Left kidney (tissue), 8 donors: ENCODE measurements at places on chromosomes 16 and 17. TPM values are rescaled to one million over a fixed set of nuclear protein-coding genes. Genes with fewer than 3 reads are reported as not detected.

MT1F gene
- polyA plus RNA-seq: 57.5 TPM

DNA sequence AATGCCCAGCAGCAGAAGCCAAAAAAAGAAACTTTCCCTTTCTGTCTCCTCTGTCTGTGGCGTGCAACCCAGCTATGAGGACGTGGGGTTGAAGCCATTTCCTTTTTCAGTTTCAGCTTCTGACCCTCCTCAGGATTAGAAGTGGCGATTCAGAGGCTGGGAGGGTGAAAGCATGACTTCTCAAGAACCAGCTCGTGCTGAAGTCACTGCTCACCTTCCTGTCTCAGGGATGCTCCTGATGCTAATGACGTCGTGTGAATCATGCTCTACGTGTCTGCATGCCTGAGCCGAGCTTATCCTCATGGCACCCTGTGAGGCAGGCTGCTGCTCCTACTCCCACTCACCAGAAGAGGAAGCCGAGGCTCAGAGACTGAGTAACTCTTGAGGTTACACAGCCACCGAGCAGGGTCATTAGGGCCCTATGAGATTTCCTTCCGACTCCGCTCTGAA, 5.7 kb upstream of the LPO start:
- DNase-seq: no peak

DNA sequence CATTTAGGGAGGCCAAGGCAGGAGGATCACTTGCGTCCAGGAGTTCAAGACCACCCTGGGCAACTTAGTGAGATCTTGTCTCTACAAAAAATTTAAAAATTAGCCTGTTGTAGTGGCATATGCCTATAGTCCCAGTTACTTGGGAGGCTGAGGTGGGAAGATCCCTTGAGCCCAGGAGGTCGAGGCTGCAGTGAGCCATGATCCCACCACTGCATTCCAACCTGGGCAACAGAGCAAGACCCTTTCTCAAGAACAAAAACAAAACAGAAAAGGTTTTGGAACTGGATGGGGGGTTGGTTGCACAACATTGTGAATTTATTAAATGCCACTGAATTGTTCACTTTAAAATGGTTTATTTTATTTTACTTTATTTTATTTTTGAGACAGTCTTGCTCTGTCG, 21.2 kb downstream of the PLXDC1 start:
- DNase-seq: no peak

GRCh38 chr16:30351586-30352419, 3.3 kb downstream of the CD2BP2 start:
- DNase-seq: no peak

- no peak for DNase-seq
Observed at GRCh38 chr17:4715063-4715744, 4.8 kb downstream of the ARRB2 start.

DNA sequence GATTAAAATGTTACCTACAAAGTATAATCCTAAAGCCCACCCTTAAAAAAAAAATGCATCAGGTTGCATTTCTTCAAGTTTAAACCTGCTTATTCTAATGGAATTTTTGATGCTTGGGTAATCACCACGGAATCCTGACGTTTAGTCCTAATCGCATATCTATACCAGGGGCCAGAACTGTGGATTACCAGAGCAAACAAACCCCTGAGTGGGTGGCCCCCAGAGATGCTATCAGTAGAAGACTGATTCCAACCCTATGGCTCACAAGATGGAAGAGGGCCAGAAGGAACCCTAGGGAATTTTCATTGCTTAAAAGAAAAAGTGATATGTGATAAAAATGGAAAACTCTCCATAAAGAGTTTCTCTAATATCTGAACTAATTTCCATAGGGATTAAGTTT, 152.2 kb upstream of the NOG start:
- no peak for DNase-seq

GRCh38 chr17:34580685-34581445, 1.5 kb downstream of the TMEM132E start:
- DNase-seq: no peak

DNA sequence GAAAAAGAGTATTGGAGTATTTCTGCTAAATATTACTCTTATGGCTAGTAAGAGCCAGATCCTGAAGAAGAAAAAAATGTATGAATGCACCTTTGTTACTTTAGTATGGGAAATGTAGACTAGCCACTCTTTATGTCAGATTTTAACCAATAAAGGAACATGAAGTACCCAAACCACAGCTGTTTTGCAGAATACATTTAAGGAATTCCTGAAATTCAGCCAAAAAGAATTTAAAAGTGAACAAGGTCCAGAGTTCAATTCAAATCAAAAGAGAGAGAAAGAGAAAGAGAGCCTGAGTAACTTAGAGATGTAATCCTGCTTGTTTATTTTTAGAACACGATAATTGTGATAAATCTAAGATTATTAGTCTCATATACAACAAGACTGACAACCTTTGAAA, 1.2 kb downstream of the KCNJ16 start:
- no peak for DNase-seq

DNA sequence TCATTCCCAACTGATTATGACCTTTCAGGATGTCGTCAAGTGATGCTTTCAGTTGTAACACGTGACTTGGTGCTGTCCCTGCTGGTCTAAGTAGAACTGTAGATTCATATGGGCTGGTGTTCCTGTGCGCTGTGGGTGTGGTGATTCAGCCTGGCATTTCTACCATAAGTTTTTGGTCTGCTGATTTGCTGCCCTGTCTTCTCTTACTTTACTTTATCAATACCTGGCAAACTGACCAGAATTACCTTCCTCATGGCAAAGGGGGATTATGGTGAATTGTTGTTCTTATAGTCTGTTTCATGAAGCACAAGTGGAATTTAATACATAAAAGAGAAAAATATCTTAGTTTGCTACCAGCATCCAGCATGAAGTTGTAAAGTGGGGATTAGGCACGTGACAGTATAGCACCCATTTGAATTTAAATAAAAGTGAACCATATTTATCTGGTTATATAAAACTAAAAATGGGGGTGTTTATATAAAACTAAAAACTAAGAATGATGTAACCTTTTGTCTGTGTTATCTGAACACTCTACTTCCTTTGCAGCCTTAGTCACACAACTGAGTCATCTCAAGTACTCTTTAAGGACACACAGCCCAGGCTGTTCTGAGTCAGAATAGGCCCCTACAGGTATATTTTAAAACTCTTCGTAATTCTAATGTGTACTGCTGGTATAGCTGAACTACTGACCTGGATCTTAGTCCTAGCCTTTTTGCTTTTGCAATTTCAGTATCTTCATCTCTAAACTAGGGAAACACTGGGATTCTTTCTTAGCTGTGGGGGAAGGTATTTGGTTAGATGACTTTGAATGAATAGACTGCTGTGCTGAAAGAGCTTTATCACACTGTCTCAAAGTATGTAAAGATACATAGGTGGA, 28.3 kb downstream of the TTC19 start:
- no peak for DNase-seq
